Uterus (tissue), 4 donors: ENCODE measurements at places on chromosomes 7 and 10. TPM values are rescaled to one million over a fixed set of nuclear protein-coding genes. Genes with fewer than 3 reads are reported as not detected.

Gene PKD2L1
- not detected for total RNA-seq

DNA sequence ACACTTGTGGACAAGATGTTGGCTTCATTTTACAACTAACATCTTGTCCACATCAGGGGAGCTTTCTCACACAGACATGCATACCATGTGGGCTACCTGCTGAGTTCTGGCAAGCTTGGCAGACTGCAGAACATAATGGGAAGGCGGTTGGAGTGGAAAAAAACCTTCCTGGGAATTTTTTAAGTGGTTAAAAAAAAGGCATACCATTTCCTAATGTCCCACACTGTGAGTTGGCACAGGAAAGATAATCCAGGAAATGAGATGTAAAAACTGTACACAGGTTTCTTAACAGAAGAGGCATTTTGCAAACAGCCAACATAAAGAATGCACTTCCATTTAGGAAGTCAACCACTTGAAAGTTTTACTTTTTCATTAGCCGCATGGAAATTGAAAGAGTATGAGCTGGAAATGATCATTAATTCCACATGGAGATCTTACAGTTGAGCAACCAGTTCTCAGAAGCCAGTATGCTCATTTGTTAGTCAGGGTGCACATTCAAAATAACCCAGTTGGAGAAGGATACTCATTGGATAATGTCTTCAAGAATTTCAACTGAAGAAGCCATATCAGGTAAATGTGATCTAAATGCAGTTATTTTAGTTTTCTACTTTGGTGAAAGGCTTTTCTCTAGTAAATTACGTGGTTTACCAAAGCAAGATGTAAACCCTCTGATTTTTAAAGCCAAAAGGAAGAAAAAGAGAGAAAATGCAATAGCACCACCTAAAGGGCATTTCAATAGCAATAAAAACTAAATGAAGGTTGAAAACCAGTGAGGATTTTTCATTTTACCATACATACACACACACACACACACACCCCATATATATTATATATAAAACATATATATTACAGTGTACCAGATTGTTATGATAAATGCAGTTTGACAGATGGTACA is 194.0 kb downstream of the TAX1BP1 start:
- DNase-seq = no peak

- no peak for DNase-seq
These were observed 154.1 kb upstream of the AHR start for GRCh38 chr7:17144322-17144721.

Gene PAX4
- not detected for total RNA-seq
